ENCODE measurements at places on chromosomes 4 and X.

DNA sequence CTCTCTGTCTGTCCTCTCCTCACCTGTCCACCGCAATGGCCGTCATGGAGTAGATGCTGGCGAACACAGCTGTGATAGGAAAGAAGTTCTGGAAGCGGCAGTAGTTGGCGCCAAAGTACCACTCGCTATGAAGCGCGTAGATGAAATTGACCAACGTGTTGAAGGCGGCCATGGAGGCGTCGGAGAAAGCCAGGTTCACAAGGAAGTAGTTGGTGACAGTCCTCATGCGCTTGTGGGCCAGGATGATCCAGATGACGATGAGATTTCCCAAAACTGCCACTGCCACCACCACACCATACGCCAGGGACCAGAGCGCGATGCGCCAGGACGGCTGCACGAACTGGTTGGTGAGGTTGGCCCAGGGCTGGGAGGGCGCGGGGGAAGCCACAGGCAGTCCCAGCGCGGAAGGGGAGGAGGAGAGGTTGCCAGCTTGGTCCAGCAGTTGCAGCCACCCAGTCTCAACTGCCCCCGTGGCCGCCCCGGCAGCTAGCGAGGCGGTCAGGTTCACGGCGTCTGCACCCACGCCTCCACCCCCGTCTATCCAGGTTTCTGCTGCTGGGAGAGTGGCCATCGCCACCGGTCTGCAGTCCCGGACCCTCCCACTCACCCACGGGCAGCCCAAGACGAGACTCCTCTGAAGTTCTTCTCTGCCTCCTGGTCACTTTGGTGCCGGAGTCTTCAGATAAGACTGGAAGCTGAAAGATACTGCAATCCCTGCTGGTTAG, 518 bp downstream of the TACR3 start:
- no peak for DNase-seq

GRCh38 chr4:143555676-143556075, 42.2 kb downstream of the SMARCA5 start:
- no peak for DNase-seq

- peak; percentile 66 for DNase-seq
Measured at GRCh38 chr4:159764343-159764952, 661.6 kb downstream of the RAPGEF2 start.

- DNase-seq: no peak
Measured at GRCh38 chr4:20890761-20891160, 190.5 kb downstream of the PACRGL start.

GRCh38 chr4:160403081-160403480, 1300.2 kb downstream of the RAPGEF2 start:
- DNase-seq: no peak

- DNase-seq: no peak
Measured at GRCh38 chr4:41696763-41697162, 51.8 kb downstream of the PHOX2B start.

GRCh38 chr4:138217567-138217966, 24.6 kb downstream of the SLC7A11 start:
- DNase-seq: no peak
